ENCODE measurements at places on chromosomes 16 and 17.

- DNase-seq: no peak
These were observed 586.3 kb downstream of the KCNJ18 start for GRCh38 chr17:22278302-22279275.

DNA sequence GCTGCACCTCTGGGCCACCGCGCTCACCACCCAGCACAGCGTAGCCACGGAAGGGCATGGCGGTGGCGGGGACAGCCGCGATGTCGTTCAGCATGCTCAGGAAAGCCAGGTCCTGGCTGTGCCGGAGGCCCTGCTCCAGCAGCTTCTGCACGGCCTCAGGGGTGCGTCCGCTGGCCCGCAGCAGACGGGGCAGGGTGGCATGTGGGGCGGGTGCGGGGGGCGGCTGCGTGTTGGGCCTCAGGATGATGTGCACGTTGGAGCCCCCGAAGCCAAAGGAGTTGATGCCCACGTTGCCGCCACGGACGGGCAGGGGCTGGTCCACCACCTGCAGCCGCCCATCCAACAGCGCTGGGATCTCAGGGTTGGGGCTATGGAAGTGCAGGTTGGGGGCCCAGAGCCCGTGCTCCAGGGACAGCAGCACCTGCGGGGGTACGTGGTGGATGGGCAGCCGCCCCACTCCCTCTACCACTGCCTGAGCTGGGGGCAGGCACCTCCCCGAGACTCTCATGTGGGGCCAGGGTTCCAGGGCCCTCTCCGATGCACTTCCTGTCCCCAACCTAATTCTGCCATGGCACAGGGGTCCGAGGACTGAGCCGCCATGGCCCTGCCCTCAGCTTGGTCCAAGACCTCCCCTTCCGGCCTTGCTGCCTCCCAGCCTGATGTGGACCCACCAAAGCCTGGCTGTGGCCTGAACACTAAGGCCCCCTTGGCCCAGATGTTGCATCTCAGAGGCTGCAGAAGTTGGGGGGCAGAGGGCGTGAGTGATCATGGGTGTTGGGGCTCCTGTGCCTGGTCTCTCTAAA, 6.6 kb downstream of the FASN start:
- DNase-seq: no peak

DNA sequence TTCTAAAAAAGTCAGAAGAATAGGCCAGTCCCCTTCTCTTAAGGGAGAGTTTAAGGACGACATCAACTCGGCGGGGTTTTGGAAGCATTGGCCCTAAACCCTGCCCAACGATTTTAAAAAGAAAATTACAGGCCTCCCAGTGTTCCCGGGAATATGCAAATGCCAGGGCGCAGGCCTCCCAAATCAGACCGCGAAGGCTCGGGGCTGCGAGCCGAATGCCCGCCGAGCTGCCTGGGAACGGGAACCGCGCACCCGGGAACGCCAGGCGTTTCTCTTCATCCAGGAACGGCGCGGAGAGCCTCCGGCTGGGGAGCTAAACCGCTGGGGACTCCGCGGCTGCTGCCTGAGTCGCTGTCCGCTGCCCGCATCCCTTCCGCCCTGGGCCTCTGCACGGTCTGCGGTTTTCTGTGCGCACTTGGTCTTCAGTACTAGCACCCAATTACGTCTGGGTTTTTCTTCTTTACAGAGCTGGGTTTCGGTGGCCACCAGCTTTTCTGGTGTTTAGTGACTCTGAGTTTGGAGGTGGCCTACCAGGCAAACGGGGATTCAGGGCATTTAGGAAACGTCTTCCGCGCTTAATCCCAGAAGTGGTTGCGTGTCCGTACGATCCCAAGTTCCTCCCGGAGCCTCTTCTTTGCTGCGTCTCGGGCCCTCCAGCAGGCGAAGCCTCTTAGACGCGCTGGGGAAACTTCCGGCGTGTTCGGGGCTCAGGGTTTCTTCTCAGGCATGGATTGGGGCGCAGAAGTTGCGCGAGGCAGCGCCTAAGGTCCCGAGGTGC, 5.7 kb downstream of the IRX5 start:
- DNase-seq: no peak

DNA sequence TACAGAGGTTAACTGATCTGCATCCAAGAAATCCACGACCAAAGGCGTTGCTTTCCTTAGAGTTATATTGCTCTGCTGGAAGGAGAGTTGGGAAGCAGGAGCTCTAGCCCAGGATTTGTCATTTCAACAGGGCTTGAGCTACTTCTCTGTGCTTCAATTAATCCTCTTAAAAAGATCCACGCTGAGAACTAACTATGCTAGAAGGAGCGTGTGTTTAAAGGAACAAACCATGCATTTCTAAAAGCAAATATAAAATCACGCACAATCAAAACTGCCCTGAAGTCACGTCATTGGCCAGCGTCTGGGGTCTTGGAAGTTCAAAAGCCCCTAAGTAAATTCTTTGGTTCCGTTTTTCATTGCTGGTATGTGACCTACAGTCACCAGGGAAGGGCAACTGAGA, 1.1 kb downstream of the ARL6IP1 start:
- no peak for DNase-seq

DNA sequence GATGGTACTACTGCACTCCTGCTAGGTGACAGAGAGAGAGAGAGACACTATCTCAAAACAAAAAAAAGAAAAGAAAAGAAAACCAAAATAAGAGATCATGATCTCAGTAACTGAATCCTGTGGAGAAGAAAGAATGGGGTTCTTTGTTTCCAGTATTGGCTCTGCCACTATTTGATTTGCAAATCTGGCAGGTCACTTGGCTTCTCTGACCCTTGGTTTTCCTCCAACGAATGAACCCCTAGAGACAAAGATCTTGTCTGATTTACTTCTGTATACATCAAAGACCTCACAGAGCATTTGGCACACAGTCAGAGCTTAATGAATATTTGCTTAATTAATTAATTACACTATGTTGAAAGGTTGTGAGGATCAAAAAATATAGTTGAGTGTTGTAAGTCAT, 47.9 kb upstream of the NLK start:
- DNase-seq: no peak

- no peak for DNase-seq
These were observed 10.7 kb downstream of the ANKRD40 start for GRCh38 chr17:50697062-50697461.

DNA sequence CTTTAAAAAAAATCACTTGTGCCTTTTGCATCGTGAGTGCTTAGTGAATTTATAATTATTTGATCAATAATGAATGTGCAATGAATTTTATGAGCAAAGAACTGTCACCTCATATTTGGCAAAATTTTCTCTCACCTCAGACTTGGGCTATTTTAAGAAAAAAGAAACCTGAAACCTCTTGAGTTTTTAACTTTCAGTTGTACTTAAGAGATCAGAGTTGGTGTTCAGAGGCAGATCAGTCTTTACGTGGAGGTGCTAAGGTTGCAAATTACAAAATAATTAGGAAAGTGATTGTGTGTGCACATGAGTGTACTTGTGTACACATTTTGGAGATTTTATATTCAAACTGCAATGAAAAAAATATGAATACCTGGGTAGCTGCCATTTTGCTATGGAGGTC, 218.7 kb upstream of the RBFOX1 start:
- DNase-seq: no peak

DNA sequence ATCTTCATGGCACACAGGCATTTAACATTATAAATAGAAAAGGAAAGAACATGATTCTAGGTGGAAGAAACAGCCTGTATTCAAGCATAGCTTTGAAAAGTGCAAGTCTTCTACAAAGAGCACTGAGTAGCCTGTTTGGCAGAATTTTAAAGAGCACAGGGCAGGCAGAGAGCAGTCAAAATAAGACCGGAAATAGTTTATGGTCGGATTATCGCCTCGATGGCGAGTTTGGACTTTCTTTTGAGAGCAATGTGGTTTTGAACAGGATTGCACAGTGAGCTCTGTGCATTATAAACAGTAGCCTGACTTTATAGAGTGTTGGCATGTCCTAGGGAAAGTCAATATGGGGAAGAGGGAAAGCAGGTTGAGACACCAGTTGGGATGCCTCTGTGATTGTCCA, 6.2 kb upstream of the TMEM100 start:
- no peak for DNase-seq
